ENCODE measurements at places on chromosomes 1 and 21.

DNA sequence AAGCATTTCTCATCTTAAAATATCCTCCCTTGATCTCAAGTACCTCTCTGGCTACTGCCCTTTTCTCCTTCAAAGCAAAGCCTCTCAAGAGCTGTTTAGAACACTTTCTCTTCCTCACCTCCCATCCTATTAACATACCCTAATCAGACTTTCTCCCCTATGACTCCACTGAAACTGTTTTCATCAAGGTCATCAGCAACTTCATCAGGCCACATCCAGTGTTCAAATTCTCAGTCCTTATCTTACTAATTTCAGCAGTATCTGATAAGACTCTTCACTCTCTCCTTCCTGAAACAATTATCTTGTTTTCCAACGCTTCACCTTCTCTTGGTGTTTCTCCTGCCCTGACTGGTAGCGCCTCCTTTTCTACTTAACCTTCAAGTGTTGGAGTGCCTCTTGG, 1.5 kb upstream of the RAP1A start:
- no peak for DNase-seq

GRCh38 chr1:194071205-194071604, 884.8 kb upstream of the B3GALT2 start:
- DNase-seq, result no peak

DNA sequence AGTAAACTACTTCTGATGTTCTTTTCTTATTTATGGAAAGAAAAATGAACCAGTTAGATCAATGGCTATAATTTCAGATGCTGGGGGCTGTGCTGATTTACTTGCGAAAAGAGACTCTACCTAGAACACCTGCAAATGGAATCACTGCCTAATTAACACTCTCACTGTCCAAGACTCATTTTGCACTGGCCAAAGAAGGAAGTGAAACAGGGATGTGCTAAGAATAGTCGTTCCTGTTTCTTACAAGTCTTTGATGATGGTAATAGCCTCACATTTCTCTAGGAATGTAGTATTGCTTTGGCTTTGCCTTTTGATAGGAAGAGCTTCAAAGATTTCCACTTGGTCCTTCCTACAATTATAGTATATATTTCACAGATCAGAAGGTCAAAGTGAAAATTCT, 12.7 kb upstream of the TSNAX start:
- no peak for DNase-seq

GRCh38 chr1:24389231-24389678, 24.3 kb downstream of the STPG1 start:
- no peak for DNase-seq

- DNase-seq, result no peak
Observed at GRCh38 chr21:43902441-43902840, 37.4 kb downstream of the AGPAT3 start.

- no peak for DNase-seq
Observed at GRCh38 chr1:17551755-17552234, 12.3 kb downstream of the ARHGEF10L start.

- DNase-seq, result no peak
Observed at GRCh38 chr1:177586429-177586828, 383.4 kb downstream of the SEC16B start.

- DNase-seq, result no peak
Observed at GRCh38 chr1:158952416-158952815, 21.1 kb downstream of the PYHIN1 start.

DNA sequence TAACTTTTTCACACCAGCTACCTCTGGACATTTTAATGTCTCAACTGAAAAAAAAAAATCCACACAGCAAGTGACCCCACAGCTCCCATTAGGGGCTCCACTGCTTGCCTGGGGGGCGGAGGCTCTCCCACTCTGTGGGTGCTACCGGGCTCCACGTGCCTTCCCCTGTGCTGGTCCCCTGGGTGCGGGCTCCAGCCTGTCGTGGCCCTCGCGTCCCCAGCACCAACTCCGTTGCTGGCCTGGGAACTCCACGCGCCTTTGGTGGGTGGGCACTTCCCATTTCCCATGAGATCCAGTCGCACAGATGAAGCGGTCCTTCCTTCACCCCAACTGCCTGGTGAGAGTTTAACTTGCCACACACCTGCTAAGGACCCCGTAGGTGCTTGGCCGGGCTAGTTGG, 27.1 kb upstream of the GPR153 start:
- no peak for DNase-seq

GRCh38 chr21:32377991-32378390, 14.8 kb downstream of the URB1 start:
- no peak for DNase-seq

DNA sequence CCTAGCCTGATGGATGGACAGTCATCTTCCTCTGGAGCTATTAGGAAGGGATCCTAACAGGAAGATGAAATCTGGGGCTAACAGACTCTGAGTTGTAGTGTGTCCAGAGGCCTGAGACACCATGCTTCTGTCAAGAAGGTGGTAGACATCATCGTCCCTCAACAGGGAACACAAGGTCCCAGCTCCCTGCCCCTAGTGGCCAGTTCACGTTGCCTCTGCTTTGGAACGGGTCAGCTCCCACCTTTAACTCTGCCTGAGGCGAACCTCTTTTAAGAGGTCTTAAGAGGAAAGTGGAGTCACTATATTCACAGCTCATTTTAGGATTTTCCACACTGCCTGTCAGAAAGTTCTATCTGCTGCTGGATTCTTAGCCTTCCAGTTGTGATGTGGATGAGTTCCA, 28.3 kb downstream of the LRRC71 start:
- no peak for DNase-seq

DNA sequence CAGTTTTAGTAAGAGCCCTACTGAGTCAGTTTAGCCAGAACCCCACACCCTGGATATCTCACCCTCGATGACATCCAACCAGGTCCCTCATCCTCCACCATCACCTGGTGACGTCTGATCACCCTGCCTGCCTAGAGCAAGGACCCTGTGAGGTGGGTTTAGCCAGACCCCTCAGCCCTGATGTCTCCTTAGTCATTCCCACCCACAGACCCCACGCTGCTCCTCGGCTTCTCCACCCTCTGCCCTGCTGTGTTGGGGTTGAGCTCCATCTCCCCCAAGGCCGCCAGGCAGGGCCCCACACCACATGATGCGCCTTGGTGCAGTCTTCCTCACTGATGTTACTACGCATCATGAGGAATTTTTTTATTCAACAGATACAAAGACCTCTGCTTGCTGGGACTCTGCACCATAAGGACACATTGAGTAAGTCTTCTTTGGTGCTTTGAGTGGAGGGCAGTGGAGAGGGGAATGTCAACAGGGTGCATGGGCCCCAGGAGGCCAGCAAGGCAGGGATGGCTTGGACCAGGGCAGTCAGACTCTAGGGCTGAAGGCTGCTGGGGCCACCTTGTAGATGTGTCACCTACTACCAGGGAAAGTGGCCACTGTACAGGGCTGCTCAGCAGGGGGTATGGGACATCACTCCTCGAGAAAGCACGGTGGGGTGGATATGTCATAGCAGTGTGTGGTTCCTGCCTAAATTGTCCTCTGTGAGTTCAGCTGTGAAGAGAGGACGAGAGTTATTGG, 1.7 kb upstream of the IBA57 start:
- DNase-seq, result no peak

DNA sequence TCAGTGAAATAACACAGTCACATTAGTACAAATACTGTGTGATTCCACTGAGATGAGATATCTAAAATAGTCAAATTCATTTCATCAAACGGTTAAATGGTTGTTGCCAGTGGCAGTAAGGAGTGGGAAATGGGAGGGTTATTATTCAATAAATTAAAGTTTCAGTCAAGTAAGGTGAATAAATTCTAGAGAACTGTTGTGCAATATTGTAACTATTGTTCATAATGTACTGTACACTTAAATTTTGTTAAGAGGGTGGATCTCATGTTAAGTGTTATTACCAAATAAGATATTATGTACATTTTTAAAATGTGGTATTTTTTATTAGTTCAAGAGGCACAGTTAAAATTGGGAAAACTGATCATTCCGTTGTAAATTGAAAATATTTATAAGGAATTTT, 463.3 kb upstream of the BRINP3 start:
- no peak for DNase-seq

GRCh38 chr1:17520473-17521319, 18.8 kb upstream of the ARHGEF10L start:
- no peak for DNase-seq

DNA sequence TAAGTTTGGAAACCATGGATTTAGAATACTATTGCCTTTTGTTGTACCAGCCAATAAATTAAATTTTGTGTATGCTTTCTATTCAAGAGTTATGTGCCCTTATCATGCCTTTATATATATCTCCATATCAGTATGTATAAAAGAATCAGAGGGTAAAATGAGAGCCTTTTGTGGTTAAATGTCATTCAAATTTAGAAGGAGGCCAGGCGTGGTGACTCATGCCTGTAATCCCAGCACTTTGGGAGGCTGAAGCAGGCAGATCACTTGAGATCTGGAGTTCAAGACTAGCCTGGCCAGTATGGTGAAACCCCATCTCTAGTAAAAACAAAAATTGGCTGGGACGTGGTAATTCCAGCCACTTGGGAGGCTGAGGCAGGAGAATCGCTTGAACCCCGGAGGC, 88.9 kb downstream of the XPR1 start:
- no peak for DNase-seq

DNA sequence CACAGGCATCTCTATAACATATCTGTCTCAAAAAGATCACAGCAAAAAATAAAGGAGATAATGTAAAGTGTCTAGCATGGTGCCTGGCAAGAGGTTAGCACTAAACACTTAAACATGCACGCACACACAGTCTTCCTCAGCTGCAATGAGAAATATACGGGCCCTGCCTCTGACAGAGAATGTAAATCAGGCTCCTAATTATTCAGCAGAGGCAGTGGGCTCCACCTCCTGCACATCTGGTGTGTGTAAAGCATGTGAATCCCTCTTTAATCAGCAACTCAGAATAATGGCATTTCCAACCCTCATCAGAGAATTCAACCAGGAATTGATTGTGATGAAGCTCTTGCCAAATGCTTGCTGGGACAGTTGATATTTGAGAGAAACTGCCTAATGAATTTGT, 85.6 kb upstream of the KCNA3 start:
- no peak for DNase-seq
